ENCODE measurements at places on chromosomes 7 and 10.

DNA sequence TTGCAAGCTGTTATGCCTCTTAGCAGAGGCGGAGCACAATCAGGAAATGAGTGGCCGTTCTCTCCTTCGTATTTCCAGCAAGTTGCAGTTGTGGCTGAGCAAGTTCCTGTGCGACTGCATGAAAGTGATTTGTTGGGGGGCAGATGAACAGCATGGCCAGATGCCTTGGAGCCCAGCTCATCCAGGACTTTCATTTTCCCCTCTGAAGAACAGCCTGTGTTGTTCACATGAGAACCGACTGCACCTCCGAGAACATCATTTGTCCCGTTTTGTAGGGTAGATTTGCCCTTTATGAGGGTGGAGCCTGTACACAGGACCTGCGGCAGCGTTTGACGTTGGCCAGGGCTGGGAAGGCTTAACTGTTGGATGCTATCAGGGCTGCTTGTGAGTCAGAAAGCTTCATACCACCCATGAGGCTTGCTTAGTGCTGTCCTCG is 4.4 kb downstream of the BAG3 start:
- no peak for DNase-seq

- DNase-seq = no peak
These were observed 43.4 kb downstream of the PPIF start for GRCh38 chr10:79390551-79391229.

- no peak for DNase-seq
These were observed 673.7 kb downstream of the SUGCT start for GRCh38 chr7:40808378-40808942.

DNA sequence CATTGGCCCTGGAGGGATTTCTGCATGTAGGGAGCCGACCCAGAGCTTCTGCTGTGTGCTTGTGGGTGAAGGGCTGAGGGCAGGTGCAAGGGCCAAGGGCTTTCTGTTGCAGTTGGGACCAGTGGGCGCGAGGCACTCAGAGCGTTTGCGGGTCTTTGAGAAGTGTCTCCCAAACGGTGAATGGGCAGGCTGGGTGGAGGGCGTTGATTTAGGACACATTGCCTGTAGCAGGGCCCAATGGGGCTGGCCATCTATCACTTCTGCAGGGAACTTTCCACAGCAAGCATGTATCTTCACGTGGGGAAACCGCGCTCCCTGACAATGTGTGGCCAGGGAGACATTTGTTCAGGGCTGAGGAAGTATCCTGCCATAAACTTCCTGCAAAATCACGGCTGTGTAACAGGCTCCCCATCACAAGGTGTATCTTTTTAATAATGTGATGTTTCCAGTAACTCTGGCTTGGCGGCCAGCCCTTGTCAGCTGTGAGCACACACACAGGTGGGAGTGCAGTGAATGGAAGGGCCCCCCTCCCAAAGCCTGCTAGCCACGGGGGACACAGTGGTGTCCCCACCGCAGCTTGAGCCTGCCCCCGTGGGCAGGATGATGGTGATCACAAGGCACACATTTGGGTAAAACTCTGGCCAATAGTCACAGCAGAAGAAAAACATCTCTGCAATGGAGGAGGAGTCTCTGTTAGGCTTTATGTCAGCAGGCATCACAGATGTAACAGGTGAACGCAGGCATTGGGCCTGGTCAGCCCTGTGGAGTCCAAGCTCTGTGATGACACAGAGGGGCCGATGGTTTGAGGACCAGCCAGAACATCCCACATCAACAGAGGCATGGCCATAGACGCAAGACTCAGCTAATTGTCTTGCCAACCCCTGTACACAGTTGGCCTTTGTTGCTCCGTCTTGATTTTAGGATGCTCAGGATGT is 84.3 kb downstream of the GLRX3 start:
- DNase-seq = no peak

GRCh38 chr10:98047009-98047741 is 16.8 kb upstream of the CRTAC1 start:
- no peak for DNase-seq

DNA sequence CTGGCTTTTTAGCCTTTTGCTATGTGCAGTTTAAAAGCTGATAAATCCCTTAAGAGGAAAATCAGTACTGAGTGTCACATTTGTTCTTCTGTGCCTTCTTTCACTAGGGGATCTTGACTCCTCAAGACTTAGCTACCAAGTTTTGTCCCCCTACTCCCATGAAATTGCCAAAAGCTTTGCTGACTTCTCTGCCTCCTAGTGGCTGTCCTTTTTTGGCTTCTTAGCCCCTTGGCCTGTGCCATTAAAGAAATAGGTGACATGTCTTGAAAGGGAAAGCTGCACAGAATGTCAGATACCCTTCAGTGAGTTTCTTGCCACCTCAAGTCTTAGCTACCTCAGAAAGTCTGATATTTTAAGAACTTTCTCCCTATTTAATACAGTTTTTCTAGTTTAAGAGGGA is 10.5 kb downstream of the MKLN1 start:
- no peak for DNase-seq

GRCh38 chr10:11828682-11829284 is 5.6 kb downstream of the PROSER2 start:
- no peak for DNase-seq

- DNase-seq = no peak
These were observed 48.6 kb downstream of the DGKI start for GRCh38 chr7:137798073-137798763.

- DNase-seq = no peak
These were observed 105.7 kb downstream of the PHTF2 start for GRCh38 chr7:77904252-77904651.

- no peak for DNase-seq
These were observed 31.9 kb upstream of the ADCYAP1R1 start for GRCh38 chr7:31020161-31020560.

DNA sequence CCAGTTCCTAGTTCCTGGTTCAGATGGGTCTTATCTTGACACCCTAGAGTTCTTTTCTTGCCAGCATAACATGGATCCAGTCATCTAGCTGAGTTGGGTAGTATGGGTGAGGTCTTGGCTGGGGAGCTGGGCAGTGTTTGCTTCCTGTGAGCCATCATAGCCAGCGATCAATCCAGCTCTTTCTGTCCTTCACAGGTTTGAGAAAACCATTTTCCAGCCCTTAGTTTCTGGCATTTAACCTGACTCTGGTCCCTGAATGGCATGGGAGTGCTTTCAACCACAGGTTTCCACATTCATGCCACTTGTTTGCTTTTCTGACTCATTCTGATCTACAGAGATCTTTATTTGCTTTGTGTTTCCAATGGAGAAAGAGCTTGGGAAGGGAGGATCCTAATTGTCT is 8.6 kb downstream of the SLC13A1 start:
- DNase-seq = no peak

DNA sequence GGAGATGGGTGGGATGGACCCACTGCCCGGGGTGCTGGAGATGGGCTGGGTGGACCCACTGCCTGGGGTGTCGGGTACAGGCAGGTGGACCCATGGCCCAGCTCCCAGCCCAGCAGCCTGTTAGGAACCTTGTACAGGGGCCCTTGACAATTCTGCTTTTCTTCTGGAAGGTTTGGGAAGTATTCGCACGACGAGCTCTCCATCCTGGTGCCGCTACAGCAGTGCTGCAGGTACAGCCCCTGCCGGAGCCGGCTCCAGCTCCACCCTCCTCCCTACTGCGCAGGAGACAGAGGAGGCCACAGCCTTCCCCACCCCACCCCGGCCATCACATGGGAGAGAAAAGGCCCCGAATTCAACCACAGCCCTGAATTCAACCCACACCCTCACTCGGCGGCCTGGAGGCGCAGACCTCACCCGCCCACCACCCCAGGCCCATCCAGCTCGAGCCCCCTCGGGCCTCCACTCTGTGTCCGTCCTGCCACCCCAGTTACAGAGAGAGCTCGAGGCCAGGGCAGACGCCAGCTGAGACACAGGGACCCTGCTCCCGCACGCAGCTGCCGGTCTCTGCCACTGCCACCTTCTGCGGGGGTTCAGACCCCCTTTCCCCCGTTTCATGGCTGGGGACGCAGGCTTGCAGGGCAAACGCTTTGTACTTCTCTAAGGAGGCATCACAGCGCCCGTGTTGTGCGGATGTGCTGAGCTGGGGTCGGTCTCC is 31.3 kb upstream of the FOXL3 start:
- no peak for DNase-seq

- no peak for DNase-seq
These were observed 191.3 kb downstream of the MYOF start for GRCh38 chr10:93290661-93291354.

- no peak for DNase-seq
These were observed 68.3 kb upstream of the FAM171A1 start for GRCh38 chr10:15439341-15439842.

DNA sequence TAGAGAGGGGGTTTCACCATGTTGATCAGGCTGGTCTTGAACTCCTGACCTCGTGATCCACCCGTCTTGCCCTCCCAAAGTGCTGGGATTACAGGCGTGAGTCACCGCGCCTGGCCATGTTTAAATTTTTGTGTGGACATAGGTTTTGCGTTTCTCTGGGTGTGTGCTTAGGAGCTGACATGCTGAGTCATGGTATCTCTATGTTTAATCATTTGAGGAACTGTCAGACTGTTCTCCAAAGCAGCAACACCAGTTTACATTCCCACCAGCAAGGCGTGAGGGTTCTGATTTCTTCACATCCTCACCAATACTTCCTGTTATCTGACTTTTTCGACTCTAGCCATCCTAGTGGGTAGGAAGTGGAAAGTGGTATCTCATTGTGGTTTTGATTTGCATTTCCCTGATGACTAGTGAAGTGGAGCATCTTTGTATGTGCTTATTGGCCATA is 153.7 kb downstream of the DNAJB6 start:
- DNase-seq = peak; percentile 69

- no peak for DNase-seq
These were observed 485.1 kb upstream of the KLF6 start for GRCh38 chr10:4270116-4270515.

GRCh38 chr10:97542169-97543024 is 30.2 kb upstream of the ANKRD2 start:
- no peak for DNase-seq

DNA sequence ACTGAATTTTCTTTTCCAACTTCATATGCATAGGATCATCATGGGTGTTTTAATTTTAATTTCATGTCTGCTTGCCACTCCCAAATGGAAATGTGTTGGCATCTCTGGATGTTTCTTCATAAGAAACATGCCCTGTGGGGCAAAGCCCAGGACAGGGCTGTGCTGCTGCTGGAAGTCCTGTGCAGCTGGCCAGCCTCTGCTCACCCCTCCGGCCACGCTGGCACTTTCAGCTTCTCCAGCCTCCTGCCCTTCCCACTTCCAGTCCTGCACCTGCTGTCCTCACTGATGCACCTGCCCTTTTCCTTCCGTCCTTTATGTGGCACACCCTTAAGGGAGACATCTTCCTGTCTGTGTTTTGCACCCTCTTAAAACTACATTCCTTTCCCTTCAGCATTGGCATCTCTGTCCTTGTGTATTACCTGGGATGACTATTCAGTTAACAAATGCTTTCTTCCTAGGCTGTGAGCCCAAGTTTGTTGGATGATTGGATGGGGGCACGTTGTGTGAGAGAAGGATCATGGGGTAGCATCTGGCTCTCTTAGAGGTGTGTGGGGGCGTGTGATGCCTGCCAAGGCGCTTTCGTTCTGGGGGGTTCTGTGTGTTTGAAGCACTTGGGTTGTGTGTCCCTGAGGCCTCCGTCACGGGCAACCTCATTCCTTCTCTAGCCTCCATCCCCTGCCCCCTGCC is 56.8 kb downstream of the TCF7L2 start:
- DNase-seq = no peak

DNA sequence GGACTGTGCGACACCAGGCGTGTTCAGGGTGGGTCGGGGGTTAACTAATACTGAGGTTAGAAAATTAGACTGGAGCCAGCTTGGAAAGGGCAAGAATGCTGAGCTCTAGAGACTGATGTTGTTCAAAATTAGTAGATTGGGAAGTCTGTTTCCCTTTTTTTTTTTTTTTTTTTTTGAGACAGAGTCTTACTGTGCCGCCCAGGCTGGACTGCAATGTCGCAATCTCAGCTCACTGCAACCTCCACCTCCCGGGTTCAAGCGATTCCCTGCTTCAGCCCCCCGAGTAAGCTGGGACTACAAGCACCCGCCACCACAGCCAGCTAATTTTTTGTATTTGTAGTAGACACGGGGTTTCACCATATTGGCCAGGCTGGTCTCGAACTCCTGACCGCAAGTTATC is 2.7 kb upstream of the CPVL start:
- DNase-seq = no peak

DNA sequence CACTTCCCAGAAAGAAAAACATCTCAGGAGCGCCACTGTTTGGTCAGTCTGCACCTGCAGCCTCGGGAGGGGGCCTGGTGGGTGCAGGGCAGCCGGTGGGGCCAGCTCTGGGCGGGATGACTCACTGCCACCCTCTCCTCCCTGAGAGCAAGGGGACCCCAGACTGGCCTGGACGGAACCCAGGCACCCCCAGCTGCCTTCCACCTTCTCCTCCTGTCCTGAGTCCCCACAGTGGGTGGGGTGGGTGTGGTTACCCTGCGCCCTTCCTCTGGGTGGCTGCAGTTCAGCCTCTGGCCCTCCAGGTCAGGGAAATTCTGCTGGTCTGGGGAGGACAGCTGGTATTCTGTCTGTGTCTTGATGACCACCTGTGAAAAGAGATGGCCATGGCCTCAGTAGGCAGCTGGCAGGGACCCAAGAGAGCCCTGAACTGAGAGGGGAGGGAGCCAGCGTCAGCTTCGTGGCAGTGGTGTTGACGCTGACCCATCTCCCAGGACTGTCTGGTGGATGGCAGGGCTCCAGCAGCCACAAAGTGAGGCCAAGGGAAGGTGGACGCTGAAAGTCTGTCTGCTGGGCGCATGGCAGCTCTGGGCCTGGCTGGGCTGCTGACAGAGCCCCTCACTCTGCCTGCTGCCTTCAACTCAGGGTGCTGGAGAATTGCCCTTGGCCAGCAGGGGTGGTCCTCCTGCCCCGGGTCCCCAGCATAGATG is 8.9 kb downstream of the CALY start:
- no peak for DNase-seq

Measured in KG1 (cell line).